ENCODE measurements at places on chromosomes 16 and 17.

DNA sequence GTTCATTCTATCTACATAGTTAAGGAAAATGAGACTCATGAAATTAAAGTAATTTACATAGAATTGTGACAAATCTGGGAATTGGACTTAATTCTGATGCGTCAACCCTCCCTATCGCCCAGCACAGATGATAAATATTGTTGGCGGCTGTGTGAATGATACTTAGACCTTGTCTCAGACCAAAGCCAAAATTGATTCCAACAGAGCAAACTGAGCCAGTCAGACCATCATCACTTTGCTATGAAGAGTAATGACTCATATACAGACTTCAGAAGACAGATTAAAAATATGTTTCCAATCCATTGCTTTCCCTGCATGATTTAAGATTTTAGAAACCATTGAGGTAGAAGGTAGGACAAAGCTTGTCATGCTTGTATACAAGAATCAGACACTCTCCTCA lies 1156.7 kb upstream of the CDH8 start:
- DNase-seq, result no peak

- DNase-seq, result peak; percentile 97
Observed at GRCh38 chr16:24983561-24983960, 31.6 kb downstream of the ARHGAP17 start.

DNA sequence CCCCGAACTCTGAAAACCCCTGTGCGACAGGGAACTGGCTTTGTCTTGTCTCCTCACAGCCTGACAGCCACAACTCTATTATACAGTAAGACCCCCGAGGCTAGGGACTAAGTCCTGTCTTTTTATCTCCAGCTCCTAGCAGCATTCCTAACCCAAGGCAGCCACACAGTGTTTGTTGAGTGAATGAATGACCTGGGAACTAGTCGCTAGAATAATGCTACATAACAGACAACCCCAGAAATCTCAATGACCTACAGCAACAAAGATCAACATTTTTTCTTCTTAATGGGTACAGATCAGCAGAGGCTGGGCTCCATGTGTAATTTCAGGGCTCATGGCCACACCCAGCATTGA lies 71.4 kb upstream of the TNRC6C start:
- no peak for DNase-seq

- no peak for DNase-seq
Observed at GRCh38 chr17:35537601-35538141, at the start of gene SLFN12L. Gene SLFN12L, minus strand, starts transcription at chr17:35537678. Its CDS starts 15,314 bp downstream, at chr17:35522364.

DNA sequence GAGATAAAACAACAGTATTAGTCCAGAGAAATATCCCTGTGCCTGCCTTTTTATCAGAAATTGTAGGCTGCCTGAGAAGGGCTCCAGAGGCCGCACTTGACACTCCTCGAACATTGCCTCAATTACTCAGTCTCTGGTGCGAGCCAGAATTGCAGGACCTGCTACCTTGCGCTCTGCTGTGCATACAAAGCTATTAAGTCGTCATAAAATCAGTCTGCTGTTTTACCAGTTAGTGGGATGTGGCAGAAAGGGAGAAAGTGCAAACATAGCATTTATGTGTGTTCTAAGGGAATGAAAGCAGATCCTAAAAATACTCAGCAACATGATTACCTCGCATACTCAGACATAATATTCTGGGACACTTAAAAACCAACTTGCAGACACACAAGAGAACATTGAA lies 70.6 kb downstream of the TMC6 start:
- DNase-seq, result no peak
